ENCODE measurements at places on chromosomes 6 and 20.

- DNase-seq: peak; percentile 38
Observed at GRCh38 chr20:50913690-50914375, 17.4 kb downstream of the ADNP start.

DNA sequence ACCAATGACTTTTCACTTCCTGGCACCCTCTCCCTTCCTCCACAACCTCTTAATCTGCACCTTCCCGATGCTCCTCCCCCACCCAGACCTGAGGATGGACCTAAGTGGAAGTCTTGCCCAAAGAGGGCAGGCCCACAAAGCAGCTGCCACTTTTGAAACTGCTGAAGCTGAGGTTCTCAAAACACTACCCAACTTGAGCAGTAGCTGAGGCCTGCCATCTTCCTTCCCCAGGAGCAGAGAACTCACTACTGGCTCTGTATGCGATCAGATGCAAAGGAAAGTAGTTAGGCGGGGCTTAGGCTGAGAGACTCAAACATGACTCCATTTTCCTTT is 1.5 kb downstream of the HM13 start:
- peak; percentile 32 for DNase-seq

- peak; percentile 87 for DNase-seq
Observed at GRCh38 chr6:28953039-28953584, 29.3 kb upstream of the TRIM27 start.

DNA sequence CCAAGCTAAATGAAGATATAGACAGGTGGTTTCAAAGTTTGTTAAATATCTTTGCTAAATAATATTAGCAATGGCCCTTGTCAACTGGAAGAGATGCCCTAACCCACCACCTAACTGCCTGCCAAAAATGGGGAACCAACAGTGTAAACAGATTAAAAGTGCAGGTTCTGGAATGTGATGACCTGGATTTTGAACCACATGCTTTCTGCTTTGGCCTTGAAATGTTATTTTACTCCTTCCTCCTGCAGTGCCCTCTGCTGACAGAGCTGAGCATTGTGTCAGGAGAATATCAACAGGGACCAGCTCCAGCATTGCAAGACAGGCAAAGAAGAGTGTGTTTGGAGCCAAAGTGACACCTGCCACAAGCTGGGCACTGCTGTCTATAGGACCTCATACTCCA is 226.6 kb downstream of the MYLK4 start:
- peak; percentile 47 for DNase-seq

DNA sequence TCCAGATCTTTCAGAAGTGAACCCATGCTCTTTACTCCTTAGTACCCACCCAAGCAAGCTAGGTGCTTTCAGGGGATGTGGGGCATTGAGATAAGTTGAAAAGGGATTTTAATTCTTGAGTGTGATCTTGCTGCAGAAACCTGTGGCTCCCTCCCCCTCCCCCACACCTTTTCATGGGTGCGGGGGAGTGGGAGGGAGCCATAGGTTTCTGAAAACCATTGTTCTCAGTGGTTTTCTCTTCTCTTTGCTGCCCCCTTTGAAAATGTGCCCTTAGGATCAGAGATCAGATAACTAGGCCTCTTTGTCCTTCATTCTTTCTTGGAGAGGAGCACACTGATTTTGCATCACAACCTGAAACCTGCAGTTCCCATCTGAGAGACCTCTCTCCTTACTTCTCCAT is 2.4 kb downstream of the PCSK2 start:
- DNase-seq: no peak

DNA sequence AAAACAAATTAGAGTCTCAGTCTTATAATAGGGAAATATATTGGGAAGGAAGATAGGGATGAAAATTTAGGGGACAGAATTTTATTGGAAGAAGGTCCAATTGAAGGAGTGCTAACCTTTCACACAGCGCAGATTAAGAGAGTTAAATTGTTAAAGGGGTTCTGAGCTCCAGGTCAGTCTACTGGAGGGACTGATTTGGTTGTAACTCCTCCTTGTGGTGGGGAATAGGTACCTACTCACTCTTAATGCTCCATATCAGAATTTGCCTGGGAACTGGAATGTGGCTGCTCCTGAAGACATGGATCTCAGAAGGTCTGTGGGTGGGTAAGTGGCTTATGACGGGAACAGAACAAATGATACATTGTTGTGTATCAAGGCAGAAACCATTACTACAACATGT is 143.5 kb downstream of the FLRT3 start:
- no peak for DNase-seq

GRCh38 chr6:118896339-118897136 is 2.6 kb downstream of the ASF1A start:
- peak; percentile 79 for DNase-seq

DNA sequence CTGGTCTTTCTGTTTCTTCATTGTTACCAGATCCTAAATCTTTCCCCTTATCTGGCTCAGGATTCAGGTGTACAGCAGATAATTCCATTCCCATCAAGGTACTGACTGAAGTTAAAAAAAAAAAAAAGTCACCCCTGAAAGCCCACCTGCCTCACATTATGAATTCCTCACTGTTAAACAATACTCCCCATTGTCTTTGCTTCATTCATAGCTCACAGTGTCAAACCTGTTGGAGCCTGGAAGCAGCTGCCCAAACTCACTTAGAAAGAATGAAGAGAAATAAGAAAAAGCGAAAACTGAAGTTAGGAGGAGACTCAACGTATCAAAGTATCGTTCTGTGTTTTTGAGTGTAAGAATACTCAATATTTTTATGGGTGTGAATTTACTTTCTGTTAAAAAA is 1.8 kb upstream of the DCBLD1 start:
- no peak for DNase-seq

GRCh38 chr6:6725468-6726209 is 137.1 kb downstream of the LY86 start:
- DNase-seq: no peak

DNA sequence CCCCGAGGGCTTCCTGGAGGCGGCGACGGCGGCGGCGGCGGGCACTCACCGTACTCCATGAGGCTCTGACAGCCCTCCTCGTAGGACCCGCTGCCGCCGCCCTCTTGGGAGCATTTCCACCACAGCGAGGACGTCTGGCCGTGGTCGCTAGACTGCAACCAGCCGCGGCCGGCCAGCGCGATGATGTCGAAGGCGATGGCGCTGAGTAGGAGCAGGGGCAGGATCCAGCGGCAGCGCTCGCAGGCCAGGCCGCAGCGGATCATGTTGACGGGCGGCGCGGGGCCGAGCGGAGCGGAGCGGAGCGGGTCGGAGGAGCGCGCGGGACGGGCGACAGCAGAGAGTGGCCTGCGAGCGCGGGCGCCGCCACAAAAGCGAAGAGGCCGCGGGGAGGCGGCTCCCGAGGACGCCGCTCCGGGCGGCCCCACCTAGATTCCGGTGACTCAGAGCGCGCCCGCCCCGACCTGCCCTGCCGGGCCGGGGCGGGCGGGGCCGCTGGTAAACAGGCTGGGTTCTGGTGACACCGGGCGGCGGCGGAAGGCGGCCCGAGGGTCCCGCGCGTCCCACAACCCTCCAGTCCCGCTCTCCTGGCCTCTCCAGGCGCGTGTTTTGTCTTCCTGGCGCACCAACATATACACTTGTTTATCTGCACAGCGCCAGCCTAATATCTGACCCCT is at the start of gene PERP:
Gene PERP, minus strand, starts transcription at position 342 of the 674 bp plus-strand sequence. Its CDS starts 79 bp downstream, at position 263.
- DNase-seq: peak; percentile 34

DNA sequence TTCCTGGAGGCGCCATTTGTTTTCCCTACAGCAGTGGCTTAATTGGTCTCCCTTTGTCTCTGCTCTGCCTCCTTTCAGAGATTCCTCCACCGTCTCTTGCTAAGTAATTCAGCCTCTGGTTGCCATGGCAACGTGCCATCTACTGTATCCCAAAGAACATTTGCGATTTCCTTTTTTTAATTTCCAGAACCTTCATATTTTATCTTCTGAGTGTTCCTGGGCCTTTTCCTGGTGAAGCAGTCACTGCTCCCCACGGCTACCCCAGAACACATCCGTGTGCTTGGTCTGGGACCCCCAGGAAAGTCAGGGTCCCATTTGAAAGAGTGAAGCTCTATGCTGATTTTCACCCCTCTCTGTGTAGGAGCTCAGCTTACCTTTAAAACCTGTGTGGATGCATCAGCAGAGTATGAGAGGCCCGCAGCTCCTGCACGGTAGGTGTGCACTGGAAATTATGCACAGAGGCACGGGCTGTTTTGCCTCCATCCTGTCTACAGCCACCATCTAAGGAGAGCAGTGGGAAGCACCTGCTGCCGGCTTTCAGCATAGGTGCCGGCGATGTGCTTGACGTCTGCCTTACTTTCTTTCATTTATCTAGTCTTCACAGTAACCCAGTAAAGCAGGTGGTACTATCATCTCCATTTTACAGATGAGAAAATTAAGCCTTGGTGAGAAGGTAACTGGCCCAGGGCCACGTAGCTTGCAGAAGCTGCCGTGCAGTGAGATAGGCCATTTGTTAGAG is 122.8 kb downstream of the SYCP2 start:
- no peak for DNase-seq

GRCh38 chr6:162965366-162965765 is 237.6 kb downstream of the PACRG start:
- no peak for DNase-seq

DNA sequence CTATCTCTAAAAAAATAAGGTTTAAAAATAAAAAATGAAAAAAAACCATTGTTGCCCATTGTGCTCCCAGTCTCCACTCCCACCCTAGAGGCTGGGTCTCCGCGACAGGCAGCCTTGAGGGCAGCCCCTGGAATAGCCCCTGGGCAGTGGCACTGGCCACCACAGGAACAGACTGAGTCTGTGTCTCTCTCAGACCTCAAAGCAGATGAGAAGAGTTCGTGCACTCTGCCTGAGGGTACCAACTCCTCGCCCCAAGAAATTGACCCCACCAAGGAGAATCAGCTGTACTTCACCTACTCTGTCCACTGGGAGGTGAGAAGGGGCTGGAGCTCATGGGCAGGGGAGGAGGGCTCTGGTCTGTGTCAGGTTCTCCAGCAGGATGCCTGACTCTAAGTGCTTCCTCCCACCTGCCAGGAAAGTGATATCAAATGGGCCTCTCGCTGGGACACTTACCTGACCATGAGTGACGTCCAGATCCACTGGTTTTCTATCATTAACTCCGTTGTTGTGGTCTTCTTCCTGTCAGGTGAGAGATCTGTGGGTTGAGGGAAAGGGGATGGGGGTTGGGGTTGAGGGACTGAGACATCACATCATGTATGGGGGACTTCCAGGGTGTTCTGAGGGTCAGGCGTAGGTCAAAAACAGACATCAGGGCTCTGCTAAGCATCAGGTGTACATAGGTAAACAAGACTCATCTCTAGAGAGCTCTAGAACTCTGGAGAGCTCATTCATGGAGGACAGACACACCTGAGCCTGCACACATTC is 35.6 kb downstream of the TM9SF4 start:
- DNase-seq: no peak

DNA sequence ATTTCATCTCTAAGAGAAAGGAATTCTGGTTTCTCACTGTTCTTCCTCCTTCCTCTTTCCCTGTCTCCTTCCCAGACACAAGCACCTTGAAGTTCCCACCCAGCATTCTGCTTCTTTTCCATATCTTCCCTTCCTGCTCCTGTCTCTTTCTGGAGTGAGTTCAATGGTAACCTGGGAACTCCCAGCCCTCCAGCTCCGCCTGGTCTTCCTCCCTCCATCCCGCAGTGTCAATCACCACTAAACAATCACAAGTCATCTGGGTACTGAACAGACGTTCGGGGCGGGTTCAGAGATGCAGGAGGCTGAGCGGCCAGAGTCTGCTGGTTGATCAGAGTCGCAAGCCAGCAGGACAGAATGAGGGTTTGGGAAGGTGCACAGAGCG is 7.7 kb downstream of the TTBK1 start:
- no peak for DNase-seq

DNA sequence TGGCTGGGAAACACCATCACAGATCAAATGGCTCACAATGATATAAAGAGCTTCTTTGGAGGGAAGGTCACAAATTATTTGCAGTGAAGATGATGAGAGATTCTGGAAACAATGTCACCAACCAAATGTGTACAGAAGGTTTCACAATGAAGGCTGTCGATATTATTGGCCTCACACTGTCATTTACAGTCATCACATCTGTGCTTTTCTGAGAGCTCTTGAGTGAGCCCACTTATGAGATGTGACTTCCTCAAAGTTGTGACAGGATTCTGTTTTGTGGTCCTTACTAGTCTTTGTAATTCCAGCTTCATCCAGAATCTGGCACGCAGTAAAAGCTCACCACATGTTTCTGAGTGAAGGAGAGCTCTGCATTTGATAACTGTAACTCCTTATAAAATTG is 133.6 kb downstream of the LMBRD1 start:
- DNase-seq: no peak

All from hematopoietic multipotent progenitor cell treated with erythropoietin and hydrocortisone succinate and interleukin-3 and kit ligand, for 8 days (in vitro differentiated cells).